ENCODE measurements at places on chromosomes 7 and 10.

- peak; percentile 62 for DNase-seq
Measured at GRCh38 chr7:64882341-64883112, 20.5 kb upstream of the ZNF273 start.

GRCh38 chr10:23481363-23481961 lies 42.6 kb downstream of the OTUD1 start:
- DNase-seq: no peak

DNA sequence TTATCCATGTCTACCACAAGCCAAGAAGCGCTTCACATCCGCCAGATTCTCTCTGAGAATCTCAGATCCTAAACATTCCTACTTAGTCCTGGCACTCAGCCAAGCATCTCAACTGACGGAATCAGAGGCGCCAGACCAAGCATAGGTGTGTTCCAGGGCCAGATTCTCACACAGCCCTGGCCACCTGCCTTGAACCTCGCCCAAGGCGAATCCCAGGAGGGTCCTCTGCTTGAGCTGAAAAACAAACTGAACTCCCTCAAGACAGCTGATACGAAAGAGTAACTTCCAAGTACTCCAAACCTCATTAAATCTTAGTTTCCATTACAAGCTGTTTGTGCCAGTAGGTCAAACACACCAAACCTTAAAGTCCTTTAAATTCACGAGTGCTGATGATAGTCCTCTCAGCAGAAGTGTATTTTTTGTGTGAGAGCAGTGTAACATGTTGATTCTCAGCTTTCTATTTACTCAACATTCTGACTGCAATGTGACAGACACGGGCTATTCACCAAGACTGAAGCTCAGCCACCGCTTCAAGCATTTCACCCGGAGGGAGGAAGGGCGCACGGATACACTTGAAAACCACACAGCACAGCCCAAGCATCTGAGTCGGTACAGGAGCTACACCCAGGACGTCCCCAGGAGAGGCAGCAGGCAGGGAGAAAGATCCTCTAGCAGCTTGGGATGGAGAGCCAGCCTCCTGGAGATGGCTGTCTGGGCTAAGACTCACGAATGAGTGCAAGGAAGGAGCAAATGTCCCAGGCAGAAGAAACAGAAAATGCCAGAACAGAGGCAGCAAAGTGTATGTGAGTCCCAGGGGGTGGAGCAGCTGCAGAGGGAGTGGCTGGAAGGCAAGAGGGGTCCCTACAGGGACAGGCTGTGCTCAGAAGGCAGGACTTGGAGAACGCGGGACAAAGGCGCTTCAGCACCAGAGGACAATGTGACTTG lies 6.0 kb downstream of the PARD3 start:
- DNase-seq: peak; percentile 24

DNA sequence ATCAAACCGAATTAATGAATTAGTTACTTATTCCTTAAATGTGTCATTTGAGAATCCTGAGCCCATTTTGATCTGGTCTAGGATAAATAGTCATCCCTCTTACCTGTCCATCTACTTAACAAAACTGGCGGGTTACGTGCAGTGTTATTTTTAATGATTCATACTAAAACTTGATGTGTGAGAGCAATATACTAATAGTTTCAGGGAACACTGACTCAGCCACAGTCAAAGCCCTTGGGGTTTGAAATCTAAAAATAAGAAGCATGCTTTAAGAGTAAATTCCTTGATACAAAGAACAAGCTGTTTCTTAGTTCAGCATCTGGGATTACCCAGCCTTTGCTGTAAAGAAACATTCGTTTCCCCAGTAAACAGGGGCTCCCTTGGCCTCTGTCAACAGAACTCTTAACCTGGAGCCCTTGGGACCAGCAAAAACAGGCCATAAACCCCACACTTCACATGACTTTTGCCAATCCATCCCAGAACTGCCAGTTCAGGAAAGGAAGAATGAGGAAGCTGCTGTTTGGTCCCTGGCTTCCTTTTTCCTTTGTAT lies 370.6 kb upstream of the IGFBP3 start:
- no peak for DNase-seq

DNA sequence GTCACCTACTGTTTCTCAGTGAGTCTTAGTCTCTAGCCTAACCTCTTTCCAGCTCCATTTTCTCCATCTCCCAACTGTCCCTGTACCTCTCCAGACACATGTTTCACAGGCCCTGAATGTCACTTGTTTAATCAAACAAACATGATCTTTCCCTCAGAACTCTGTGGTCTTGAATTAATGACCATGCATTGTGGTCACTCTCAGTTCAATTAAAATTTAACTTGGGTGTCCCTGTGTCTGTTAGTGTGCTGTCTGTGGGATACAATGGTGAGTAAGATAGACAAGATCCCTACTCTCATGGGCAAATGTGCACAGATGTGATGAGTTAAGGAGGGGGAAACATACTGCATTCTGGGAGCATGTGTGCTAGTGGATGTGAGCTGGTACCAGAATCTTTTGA lies 65.0 kb downstream of the RBM33 start:
- DNase-seq: no peak

- no peak for DNase-seq
Measured at GRCh38 chr7:66682350-66683093, 53.8 kb downstream of the KCTD7 start.

- no peak for DNase-seq
Measured at GRCh38 chr7:5230265-5231067, 40.4 kb downstream of the WIPI2 start.

DNA sequence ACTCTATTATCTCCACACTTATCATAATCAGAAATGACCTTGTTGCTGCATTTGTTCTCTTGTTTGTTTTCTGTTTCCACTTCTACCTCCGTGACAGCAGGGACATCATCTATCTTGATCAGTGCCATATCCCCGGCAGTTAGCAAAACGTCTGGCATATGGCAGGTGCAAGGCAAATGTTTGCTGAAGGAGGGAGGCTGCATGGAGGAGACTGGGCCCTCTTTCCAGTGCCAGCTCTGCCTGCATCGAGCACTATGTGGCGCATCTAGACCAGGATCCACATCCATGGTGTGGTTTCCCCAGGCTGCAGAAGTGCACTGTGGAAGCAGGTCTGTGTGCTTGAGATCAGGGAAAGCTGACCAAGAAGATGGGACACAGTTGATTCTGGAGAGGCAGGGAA lies 181.2 kb downstream of the KCNMA1 start:
- no peak for DNase-seq

DNA sequence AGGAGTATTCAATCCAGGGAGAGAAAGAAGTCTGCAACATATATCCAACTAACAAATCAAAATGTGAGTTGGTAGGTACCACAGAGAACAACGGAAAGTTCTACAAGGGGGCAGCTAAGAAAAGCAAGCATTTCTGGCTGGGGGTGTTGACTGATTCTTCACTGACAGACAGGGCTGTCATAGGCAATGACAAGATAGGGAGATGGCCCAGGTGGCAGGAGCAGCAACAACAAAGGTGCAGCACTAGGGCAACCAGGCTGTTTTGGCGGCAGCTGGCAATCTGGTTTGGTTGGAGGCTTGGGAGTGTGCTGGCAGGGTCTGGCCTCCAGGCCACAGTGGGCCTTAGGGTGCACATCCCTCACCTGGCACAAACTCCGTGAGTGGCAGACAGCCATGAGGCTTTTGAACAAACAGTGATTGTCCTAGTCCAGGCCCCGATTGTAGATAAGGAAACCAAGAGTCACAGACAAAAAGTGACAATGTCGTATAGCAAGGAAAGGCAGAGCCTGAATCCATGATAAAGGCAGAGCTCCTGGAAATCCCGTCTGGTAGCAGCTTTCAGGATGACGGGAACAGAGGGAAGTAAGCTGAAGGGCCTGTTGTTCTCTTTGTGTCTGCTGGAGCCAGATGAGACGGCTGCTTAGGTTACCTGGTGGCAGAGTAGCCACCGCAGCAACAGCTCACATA lies 28.4 kb downstream of the DPCD start:
- DNase-seq: no peak

- DNase-seq: peak; percentile 65
Measured at GRCh38 chr10:16612115-16612980, 90.7 kb upstream of the C1QL3 start.

DNA sequence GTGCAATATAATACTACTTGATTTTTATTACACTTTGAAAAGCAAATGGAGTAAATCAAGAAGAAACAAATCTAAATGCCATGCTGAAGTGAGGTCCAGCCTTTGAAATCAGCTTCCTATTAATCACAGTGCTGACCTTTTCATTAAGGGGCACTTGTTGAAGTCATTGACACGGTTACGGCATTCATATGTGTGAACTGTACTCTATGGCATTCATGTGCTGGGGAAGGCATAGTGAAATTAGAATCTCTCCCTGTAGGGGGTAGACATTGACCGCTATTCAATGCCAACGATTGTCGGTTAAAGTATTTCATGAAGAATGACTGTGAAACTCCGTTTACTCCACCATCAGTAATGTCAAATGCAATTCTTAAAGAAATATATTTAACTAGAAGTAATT lies 296.1 kb upstream of the SEMA3A start:
- DNase-seq: no peak

DNA sequence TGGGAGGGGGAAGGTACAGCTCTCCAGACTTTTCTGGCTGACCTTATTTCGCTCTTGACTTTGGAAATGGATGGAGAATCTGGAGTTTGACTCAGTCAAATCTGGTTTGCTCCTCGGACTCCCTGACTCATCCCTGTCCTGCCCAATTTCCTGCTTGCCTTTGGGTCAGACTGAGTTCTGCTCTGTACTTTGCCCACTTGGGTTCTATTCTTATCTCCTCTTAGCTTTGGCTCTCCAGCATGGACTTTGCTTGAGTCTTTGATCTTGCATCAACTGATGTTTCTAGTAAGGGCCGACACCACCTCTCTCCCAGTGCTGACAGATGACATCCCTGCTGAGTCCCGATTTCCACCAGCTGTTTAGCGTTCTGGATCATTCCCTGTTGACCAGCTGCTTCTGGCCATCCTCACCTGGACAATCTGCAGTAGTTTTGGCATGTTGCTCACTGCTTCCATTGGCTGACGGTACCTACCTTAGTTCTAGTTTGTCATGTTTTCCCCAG lies 335.3 kb downstream of the SUGCT start:
- DNase-seq: no peak

DNA sequence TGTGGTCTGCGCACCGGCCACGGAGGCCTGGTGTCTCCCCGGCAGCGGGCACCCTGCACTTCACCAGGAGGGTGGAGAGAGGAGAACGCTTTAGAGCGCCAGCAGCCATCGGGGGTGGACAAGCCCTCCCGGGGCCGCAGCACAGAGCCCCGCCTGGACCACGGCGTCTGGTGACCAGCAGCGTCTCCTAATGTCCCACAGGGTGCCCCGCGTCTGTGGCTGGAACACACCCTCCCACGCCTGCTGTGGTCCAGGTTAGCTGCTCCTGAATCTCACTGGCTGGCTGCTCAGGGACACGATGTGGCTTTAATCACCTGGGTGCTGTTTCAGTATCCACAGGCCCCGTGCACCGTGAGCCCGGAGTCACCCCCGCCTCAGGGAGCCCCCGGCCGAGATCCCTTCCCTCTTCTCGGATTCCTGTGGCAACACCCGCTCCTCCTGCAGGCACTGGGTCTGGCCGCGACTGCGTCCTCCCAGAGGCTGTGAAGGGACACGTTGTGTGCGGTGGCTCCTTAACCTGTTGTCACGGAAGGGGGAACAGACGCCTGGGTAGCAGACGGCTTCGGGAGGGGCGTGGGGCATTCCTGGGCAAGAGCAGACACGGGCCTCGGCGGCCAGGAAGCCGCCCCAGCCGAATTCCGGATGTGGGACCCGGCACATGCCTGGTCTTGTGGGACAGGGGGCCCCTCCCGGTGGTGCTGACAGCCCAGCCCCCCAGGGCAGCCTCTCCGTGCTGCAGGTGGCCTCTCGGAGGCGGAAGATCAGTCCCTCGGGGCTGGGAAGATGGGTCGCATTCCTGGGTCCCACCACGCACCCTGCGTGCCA lies 78.9 kb downstream of the FOXL3 start:
- no peak for DNase-seq

DNA sequence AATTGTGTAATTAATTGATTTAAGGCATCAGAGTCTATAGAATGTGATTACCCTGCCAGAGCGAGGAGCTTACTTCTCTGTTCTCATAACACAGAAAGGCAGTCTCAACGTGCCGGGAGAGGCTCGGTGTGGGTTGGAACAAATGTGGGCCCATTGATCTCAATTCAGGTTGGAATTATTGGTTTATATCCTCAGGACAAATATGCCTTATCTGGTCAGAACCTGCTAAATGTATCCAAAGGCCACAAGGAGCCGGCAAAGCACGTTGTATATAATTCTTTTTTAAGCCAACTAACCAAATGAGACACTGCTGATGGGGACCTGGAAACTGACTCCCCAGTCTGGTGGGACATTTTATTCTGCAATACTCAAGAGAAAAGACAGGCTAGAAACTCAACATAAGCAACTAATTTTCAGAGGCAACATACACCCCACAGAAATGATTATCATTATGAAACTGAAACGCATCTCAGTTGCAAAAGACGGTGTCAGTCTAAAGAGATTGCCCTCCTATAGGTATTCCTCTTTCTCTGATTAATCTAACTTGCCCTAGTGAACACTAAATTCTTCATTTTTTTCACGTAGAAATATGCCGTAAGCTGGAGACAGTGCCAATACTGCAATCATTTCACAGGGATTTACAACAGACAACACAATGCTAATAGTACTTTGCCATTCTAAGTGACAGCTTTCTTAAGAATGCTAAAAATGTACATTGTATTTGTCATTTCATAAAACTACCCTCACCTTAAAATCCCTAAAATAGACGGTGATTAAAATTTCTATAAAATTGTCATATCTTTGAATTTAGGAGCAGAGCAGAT lies 9.4 kb downstream of the EBF3 start:
- DNase-seq: no peak

- DNase-seq: no peak
Measured at GRCh38 chr7:47301105-47301477, 280.8 kb downstream of the TNS3 start.

GRCh38 chr7:64907641-64908326 lies 4.7 kb downstream of the ZNF273 start:
- peak; percentile 9 for DNase-seq

DNA sequence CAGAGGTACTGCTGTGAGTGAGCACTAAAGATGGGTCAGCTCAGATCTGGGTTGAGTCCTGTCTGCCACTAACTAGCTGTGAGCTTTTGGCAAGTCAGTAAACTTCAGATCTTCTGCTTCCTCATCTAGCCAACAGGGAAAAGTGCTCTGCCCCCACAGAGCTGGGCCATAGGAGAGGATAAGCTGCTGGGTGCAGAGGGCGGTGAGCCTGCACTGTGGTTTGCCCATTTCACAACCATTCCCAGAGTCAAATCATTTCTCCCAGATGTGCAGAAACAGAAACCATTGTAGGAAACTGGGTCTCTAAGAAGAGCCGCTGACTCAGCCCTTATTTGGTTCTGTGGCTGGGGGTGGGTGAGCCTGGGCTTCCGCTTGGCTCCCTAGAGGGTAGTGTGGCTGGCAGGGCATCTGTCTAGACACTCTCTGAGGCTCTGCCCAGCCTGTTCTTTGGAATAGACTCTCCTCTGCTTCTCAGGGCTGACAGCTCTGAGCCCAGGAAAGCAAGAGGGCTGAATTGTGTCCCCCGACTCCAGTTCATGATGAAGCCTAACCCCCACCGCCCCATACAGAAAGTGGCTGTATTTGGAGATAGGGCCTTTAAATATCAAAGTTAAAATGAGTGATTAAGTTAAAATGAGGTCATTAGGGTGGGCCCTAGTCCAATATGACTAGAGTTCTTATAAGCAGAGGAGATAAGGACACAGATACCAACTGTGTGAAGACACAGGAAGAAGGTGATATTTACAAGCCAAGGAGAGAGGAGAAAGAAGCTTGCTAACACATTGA lies 29.5 kb upstream of the ARHGAP22 start:
- peak; percentile 57 for DNase-seq

Data from A673 (cell line).